NCI-H187 treated with DMSO at 0.1 percent for 48 hours (cell line): ENCODE measurements at places on chromosomes 1 and 21.

DNA sequence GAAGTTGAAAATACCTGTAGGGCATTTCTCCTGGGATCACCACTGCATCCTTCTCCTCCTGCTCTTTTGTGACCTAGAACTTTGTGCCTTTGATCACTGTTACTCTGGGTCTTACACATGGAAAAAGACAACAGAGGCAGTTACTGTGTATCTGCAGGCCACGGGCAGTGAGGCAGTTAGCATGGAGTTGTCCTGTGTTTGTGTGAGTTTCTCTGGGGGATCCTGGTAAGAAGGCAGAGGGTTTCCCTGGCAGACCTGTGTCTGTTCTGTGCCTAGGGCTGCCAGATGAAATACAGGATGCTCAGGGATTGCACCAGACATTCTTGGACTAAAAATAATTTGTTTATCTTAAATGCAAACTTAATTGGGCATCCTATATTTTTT is 44.4 kb upstream of the SCCPDH start:
- no peak for DNase-seq

- peak; percentile 2 for DNase-seq
These were observed 13.7 kb upstream of the MFSD2A start for GRCh38 chr1:39940980-39941871.

DNA sequence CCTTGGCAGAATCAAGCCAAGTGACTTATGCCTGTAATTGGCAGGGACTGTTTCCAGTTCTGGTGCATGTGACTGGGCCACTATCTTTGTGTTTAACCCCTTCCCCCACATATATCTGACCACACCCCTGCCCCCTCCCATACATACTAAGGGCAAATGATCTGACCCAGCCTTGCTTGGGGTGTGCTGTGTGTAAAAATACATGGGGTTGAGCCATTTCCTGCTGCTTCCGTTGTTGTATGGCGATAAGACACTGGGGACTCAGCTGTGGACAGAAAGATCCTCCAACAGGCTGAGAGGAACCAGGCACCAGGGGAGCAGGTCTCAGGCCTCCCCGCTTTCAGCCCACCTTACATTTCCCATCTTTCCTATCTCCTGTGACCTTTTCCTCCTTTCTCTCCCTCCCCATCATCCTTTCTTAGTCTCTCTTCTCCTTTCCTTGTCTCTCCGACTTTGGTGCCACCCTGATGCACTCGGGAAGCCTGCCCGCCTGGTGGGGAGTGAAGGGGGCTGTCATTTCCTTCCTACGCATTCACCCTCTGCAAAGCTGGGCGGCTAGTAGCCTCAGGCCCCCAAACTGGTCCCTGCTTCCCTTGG is 39.7 kb downstream of the TMCC2 start:
- no peak for DNase-seq

GRCh38 chr1:86247597-86248279 is 91.2 kb upstream of the COL24A1 start:
- peak; percentile 96 for DNase-seq

GRCh38 chr21:37219761-37220432 is 47.2 kb downstream of the VPS26C start:
- DNase-seq, result no peak

DNA sequence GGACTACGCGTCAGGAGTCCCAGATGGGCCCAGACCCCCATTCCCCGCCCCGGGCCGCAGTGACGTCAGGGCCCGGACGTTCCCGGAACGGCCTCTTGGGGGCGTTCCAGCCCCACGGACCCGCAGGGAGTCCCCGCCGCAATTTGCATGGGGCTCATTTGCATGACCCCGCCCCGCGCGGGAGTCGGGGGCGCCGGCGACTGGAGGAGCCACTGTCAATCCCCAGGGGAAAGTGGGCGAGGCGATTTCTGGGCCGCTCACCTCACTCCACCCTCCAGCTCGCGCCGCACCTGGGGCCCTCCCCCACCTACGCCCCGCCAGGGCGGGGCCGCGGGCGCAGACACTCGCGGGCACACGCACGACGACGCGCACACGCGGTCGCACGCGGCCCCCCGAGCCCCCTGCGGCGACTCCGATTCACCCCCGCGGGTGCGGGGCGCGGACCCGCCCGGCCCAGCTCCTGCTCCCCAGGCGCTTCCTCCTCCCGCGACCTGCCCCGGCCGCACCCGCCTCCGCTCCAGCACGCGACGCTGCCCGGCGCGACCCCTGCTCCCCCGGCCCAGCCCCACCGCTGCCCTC is 13.2 kb downstream of the AGRN start:
- peak; percentile 62 for DNase-seq

- DNase-seq, result no peak
These were observed 53.1 kb downstream of the LMX1A start for GRCh38 chr1:165303386-165303785.

GRCh38 chr21:40272037-40272436 is 404.8 kb downstream of the PCP4 start:
- DNase-seq, result no peak

- DNase-seq, result no peak
These were observed 29.4 kb downstream of the PHC2 start for GRCh38 chr1:33401471-33401870.

DNA sequence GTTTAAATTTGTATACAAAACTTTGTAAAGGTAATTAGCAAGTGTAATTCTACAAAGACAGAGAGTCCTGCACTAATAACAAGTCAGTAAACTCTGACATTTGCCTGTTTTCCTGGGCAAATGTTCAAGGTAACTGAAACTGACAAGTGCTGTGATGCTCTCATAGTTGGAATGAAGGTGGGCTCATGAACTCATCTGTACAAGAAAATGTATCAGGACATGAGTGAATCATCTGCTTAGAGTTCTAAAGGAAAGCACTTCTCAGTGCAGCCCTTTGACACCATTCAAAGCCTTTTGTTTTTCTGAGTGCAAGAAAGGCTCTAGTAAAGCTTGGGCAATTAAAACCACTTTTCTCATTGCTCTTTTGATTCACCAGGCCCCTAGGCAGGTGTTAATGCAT is 91.5 kb downstream of the UROD start:
- no peak for DNase-seq

DNA sequence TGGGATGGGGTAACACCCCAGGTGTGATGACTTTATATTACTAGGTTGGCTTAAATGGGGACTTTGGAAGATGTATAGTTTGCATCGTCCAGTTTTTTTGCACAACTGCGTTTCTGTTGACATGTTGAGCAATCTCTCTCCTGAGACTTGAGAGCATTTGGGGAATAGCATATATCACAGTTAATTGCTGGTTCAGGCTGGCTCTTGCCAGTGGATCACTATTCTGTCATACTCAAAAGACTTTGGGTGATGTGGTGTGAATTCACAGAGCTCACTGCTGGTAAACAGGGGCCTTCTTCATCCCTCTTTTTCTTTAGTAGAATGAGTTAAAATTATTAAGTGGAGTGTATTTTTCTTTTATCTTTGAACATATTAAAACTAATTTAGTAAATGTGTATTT is 44.3 kb downstream of the LHX9 start:
- DNase-seq, result no peak

DNA sequence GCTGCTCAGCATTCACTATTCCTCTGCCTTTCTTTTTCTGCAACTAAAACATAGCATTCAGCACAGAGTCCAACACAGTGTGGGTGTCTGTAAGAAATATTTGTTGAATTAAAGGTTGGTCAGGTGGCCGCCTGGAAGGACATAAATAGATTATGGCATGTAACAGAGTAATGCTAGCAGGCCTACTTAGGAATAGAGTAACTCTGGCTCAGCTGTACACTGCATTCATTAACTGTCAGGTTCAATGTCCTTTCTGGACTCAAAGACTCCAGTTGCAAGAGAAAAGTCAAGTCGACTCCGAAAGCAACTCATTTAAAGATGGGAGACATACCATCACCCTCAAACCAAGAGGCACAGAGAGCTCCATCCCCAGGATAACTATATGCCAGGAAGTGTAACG is 116.0 kb downstream of the LMX1A start:
- no peak for DNase-seq

GRCh38 chr1:84366786-84367185 is 31.5 kb upstream of the DNASE2B start:
- no peak for DNase-seq

DNA sequence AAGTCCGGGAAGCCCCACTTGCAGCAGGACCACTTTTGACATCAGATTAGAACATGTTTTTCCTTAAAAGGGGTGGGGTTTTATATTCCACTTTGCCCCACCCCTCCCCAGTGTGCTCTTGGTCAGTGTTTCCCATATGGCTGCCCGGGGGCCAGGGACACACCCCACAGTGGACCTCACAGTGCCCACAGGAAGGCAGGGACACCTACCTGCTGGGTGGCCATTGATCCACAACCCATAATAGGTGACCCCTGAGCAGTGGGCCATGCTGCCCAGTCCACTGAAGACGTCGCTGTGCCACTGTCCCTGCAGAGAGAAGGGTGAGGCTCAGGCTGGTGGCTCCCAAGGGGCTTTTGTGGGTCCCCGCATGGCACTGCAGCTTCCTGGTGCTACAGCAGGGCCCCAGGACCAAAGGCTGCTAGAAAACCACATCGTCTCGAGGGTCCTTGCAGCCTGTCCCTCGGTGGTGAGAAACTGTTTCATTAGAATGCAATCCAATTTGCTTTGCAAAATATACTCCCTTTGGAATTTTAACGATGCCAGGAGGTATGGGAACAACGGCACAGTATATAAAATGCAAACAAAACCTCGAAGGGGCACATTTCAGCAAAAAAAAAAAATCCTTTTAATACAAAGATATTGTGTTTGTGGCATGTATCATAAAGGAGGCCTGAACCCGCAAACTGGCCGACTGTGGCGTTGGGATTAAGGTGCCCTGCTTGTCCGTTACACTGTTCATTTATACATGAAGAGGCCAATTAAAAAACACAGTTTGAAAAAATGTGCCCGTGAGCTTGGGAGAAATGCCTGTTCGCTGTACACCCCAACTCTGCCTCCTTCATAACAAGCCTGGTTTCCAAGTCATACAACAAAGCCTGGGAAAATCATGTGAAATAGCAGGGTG is 16.9 kb downstream of the MORN1 start:
- no peak for DNase-seq
